CD4-positive, alpha-beta T cell treated with Interleukin-12 subunit alpha and Interleukin-12 subunit beta, for 1 hour (primary cell): ENCODE measurements at places on chromosomes 16 and 17.

DNA sequence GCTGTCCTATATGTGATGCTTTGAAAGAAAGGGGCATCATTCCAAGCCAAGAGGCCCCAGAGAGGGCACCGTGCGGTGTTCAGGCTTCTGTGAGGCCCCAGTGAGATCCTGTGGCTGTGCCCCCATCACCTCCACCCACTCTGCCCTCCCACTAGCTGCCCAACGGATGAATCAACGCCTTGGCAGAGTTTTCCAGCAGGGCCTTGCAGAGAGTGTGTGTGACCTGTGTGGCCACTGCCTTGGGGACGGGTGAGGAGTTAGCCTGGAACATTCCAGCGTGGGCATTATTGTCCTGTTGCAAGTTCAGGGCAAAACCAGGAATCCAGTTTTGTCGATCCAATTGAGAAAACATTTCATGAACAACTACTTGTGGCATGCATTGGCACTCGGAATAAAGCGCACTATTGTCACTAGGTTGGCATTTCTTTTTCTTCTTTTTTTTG, 53.7 kb downstream of the SF3B3 start:
- no peak for DNase-seq

DNA sequence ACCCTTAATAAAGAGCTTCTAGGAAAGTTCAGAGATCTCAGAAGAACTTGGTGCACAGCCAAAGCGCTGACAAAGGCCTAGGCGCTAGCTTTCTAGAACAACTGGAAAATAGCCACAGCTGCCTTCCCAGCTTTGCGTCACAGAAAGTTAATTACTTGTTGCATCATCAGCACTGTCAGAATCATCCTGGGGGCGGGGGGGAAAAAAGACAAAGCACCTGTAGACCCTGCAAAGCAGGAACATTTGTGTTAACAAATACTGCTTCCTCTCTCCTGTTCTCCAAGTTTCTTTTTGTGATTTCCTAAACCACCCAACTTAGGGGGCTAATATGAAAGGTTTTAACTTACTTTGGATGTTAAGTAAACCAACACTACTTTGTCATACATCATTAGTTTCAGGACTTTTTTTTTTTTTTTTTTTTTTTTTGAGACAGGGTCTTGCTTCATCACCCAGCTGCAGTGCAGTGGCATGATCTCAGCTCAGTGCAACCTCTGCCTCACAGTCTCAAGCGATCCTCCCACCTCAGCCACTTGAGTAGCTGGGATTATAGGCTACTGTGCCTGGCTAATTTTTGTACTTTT, 4.8 kb upstream of the AARSD1 start:
- DNase-seq: no peak

DNA sequence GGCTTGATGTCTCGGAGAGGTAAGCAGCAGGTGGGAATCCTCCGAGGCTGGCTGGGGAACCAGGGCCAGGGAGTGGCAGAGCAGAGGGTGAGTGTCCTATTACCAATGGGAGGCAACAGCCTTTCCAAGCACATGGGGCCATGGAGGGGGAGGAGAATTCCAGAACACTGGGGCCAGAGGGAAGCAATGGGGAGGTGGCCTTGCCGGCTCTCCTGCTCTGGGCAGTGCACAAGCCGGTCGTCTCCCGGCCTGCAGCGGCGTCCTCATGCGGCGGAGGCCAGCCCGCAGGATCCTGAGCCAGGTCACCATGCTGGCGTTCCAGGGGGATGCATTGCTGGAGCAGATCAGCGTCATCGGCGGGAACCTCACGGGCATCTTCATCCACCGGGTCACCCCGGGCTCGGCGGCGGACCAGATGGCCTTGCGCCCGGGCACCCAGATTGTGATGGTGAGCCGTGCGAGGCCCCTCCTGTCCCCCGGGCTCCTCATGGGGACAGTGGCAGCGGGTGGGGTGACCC, 21.9 kb downstream of the SGSH start:
- DNase-seq: no peak

DNA sequence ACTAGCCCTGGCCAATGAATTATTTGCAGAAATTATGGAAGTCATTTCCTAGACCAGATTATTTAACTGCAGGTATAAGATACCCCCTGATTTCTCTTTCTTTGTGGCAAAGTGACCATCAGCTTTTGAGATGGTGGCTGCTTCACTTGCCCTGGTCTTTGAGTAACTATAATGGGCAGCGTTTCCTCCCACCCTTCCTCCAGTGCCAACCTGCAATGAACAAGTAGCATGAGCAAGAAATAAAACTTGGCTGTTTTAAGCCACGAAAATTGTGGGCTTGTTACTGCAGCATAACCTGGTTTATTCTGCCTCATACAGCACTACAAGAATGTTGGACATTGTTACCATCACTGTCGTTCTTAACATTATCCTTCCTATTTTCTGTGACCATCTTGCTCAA, 105.3 kb downstream of the CYLD start:
- no peak for DNase-seq

DNA sequence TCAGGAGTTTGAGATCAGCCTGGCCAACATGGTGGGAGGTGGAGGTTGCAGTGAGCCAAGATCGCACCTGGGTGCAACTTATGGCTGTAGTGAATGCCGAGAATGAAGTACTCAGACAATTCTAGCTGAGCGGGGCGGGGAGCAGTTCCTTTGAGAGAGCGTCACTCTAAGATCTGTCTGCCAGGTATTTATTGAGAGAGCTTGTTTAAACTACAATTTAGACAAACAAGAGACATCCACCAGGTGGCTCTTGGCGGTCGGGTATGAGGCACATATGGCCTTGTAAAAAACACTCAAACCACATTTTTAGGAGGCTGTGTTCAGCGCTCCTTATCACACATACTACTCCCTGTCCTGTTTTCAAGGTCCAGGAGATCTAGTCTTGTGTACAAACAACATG, 40.6 kb upstream of the CDH1 start:
- no peak for DNase-seq

DNA sequence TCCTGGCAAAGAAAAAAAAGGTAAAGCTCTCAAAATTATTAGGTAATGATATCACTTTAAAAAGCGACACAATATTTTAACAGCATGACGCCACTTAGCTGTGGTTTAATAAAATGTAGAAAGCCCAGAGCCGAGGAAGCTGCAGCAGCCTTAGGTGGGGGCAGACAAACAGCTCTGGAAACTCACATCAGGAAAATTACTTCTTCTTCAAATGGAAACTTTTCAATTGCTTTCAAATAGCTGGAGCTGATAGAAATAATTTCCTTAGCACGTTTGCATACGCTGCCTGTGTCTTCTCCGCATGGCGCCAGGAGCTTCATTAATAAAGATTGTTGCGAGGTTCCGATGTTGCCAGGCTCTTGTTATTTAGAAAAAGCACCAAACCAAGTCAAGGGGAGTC, 835.3 kb upstream of the EEF2KMT start:
- no peak for DNase-seq

DNA sequence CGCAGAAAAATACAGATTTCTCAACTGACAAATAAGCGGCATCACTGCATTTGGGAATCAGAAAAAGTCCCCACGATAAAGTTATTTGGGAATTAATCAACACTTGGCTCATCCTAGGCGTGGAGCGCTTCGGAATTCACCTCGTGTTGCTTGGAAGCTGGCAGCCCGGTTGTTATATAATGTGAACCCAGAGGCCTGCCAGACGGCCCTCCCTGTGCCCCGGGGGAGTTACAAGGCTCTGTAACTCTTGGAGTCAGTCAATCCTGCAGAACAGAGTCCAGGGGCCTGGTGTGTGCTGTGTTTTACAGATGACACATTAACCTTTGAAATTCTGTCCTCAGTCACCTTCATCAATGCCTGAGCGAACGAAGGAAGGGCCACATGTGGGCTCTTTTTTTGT, 111.1 kb downstream of the PITPNC1 start:
- no peak for DNase-seq

DNA sequence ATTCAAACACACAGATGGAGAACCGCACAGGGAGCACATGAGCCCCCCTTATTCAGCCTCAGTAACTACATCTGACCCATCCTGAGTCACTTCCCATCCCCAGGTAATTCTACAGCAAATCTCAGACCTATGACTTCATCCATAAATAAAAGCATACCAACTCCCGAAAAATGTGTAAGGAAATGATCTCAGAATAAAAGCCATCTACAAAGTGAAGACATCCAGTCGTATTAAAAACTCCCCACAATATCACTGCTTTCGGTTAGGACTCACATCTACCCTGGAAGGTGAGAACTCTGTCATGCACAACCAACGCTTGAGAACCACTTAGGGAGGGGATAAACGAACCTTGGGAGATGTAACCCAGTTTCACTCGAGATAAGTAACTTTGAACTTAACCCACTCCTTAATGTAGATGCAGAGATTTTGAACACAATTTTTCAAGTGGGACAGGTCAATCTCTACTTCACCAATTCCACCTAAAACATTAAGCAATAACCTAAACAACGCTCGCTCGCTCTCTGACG, 1.3 kb downstream of the USP36 start:
- peak; percentile 49 for DNase-seq

DNA sequence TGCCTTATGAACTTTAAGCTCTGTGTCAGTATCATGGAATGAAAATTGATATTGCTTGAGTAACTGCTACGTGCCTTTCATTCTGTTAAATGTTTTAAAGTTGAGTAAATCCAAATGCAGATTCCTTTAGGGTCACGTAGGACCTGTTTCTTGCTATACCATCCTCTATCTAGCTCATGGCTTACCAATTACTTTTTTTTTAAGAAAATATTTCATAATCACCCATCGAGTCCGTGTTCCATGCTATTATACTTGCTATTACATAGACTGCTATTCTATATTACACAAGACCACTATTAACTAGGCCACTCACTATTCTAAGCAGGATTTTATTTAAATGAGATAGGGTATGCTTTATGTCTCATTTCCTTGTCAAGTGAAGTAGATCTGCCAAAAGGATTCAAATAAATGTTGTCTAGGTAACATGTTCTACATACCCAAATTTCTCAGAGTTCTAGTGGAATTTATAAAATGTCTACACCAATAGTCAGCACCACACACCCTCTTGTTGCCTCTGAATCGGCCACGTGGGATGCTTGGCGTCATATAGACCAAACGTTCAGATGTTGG, 11.9 kb downstream of the ANKFN1 start:
- DNase-seq: no peak

- no peak for DNase-seq
Measured at GRCh38 chr16:86988920-86989696, 328.1 kb downstream of the C16orf95 start.

DNA sequence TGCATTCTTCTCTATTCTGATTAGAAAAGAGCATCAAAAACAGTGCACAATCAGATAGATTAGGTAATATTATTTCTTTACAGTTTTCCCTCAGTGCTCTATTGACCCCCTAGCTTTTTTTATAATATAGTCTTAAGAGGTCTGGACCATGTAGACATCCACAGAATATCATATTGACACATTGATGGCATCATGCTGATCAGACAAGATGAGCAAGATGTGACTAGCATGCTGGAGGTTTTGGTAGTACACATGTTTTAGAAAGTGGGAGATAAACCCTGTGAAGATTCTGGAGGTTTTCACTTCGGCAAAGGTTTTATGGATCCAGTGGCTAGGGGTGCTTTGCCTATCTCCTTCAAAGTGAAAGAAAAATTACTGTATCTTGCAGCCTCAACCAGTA, 2.8 kb upstream of the ABCA8 start:
- no peak for DNase-seq

DNA sequence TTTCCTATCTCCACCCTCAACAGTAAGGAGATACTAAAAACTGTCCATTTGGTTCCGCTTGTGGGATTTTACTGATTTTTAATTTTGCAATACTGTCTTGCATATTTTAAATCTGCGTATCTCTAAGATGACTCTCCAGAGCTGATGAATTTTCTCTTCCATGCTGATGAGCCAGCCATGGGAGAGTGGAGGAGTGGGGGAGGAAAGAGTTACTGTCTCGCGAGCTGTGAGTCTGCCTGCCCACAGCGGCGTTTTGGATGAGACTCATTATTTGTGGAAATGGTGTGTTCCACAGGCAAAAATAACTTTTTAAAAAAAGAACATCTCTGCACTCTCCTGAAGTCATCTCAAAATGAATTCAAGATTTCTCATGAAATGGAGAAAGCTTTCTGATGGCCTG, 34.6 kb upstream of the MYOCD start:
- DNase-seq: no peak

DNA sequence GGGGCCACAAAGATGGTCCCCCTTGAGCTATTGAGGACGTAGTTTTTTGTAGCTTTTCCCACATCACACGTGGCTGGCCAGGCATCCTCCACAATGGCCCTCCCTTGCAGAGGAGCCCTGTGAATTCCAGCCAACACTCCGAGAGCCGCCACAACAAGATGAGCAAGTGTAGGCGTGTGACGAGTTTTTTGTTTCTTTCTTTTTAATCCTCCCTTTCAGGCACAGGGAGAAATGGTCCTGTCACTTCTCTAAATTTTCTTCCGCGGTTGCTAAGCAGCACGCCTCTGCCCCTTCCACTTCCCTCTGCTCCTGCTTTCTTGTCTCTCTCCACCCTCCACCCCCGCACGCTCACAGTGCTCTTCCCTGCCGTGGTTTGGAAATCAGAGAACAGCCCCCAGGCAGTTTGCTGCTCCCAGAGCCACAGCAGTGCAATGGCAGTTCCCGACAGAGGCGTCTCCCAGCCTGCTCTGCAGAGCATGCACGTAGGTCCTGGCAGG, 68.0 kb upstream of the MRTFB start:
- no peak for DNase-seq

GRCh38 chr16:19437280-19437679, 19.6 kb downstream of the TMC5 start:
- no peak for DNase-seq

GRCh38 chr17:77480199-77480508, 339.4 kb downstream of the SEC14L1 start:
- DNase-seq: no peak

GRCh38 chr16:9012848-9013507, 49.3 kb upstream of the USP7 start:
- no peak for DNase-seq

DNA sequence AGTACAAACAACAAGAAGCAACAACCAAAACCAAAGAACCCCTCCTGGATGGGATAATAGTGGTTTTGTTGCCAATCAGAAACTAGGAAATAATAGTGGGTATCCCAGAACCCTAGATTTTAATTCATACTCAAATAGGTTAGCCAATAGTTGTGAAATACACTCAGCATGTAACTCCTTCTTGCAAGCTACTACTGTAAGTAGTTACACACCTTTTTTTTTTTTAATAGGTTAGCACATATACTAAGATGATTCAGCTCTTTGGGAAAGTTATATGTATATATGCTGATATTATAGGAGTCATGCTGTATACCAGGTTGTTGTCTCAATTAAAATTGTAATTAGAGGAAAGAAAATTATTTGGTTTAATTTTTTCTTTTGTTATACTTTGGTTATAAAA, 92.5 kb upstream of the HAS3 start:
- no peak for DNase-seq

- no peak for DNase-seq
Measured at GRCh38 chr16:58933186-58933585, 199.1 kb upstream of the GOT2 start.
